NCI-H1436 treated with DMSO at 0.1 percent for 48 hours (cell line): ENCODE measurements at places on chromosomes 2 and 18.

GRCh38 chr2:20552847-20553246 is 98.1 kb downstream of the HS1BP3 start:
- DNase-seq, result no peak

DNA sequence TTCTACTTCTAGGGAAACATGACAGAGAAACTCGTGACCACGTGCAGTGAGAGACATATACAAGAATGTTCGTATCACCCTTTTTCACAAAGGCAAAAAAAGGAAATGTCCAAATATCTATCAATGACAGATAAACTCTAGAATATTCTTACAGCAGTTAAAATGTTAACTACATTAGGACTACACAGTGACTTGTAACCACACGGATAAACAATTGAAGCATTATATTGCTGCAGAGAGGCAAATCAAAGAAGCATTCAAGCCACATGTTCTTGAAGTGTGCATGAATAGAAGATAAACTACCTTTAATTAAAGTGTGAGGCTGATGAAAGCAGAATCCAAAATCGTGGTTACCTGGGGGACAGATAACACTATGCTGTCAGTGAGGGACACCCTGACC is 935.3 kb upstream of the KLHL29 start:
- DNase-seq, result no peak

GRCh38 chr18:48293954-48294898 is 115.0 kb downstream of the ZBTB7C start:
- peak; percentile 94 for DNase-seq

- DNase-seq, result no peak
These were observed 10.2 kb upstream of the TFCP2L1 start for GRCh38 chr2:121294881-121295840.

DNA sequence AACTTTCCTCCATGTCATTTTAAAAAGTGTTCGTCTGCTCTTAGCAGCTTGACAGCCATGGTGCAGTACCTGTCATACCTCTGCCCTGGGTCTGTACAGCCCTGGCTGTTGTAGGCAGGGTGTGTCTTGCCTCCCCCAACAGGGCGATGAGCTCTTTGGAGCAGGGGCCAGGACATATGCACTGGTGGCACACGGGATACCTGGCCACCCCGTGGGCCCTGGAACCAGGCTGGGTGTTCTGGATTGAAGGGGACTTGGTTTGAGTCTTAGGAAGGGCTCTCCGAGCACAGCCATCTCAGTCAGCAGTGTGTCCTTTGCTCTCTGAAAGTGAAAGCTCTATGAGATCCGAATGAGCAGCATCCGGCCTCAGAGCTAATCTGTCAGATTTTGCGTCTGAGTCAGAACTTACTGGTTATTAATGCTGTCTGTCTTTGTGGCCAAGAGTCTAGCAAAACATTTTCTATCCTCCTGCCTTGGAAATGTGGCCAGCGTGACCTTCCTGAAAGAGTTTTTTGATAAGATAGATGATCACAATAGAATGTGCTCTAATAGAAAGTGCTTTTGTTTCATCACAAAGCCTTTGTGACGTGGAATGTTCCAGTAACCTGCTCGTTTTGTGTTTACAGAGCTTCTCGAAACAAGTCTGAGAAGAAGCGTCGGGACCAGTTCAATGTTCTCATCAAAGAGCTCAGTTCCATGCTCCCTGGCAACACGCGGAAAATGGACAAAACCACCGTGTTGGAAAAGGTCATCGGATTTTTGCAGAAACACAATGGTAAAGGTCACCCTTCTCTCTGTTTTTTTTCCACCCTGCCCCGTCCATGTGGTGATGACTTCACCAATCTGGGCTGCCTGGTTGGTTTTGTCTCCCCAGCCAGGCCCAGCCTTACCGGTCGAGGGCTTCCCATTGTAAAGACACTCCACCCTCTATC is 77.3 kb upstream of the RPL31 start:
- no peak for DNase-seq

GRCh38 chr2:101803128-101803527 is 105.6 kb downstream of the MAP4K4 start:
- DNase-seq, result no peak

DNA sequence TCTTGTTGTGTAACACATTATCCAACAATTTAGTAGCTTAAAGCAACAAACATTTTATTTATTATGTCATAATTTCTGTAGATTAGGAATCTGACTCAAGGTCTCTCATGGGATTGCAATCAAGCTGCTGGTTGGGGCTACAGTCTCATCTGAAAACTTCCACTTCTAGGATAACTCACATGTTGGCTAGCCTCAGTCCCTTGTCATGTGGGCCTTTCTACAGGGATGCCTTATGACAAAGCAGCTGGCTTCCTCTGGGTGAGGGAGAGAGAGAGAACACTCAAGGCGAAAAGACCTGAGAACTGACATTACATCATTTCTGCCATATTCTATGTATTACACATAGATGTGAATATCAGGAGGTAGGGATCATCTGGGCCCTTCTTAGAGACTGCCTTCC is 317.9 kb upstream of the VRK2 start:
- no peak for DNase-seq

- no peak for DNase-seq
These were observed 142.1 kb upstream of the ARL4C start for GRCh38 chr2:234638966-234639365.

- DNase-seq, result no peak
These were observed 93.7 kb upstream of the DDX18 start for GRCh38 chr2:117720765-117721164.

GRCh38 chr2:55430211-55430975 is 10.7 kb upstream of the CCDC88A start:
- DNase-seq, result no peak

DNA sequence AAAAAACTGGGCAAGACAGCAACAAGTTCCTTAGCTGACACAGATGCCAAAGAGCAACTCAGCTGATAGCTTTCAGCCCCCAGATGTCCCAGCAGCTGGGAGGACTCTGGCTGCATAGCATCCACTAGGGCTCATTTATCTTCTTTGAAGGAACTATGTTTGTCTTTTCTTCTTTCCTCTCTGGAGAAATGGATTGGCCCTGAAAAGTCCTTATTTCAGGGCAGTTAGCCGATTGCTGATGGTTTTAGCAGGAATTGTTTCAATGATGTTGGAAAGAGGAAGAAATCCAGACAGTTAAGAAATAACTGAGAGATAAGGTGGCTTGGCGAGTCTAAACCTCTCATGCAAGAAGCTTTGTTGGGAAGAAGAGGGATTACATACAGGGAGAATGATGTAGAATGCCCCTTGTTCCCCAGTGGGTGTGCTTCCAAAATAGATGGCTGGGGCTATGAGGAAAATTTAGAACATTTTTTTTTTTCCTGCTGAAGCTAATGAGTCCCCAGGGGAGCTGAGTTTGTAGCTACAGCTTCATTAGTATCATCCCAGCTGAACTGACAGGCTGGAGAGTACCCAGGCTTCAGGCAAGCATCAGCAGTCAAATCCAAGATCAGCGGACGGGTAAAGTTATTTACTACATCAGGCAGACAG is 33.6 kb upstream of the SERPINE2 start:
- no peak for DNase-seq

DNA sequence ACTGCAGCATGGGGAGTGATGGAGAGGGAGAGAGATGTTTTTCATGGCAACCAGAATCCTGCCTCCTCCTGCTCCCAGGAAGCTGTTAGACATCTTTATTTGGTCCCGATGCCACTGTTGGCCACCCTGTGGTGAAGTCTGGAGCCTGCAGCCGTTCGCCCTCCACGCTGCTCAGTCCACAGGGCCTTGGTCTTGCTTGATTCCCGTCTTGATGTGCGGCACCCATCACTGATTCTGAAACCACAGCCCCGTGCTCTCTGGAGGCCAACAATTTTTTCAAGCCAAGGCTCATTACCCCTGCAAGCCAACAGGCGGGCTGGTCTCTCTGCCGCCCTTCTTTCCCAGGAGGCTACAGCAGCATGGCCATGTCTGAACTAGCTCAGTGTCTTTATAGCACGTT is 24.5 kb downstream of the SIGLEC15 start:
- DNase-seq, result no peak

DNA sequence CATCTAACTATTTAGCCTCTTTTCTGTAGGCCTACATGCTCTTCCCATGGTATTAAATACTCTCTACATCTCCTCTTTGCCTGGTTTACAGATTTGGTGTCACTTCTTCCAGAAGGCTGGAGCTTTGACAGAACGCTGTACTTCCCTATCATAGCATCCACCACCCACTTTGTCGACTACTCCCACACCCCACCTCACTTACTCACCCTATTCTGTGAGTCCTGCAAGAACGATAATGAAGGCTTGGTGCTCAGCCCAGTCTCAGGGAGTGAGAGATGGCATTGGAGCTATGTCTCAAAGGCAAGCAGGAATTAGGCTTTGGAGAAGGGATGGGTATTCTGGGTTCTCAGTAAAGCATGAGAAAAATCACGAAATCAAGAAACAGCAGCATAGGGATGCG is 20.3 kb upstream of the KDM3A start:
- DNase-seq, result no peak

DNA sequence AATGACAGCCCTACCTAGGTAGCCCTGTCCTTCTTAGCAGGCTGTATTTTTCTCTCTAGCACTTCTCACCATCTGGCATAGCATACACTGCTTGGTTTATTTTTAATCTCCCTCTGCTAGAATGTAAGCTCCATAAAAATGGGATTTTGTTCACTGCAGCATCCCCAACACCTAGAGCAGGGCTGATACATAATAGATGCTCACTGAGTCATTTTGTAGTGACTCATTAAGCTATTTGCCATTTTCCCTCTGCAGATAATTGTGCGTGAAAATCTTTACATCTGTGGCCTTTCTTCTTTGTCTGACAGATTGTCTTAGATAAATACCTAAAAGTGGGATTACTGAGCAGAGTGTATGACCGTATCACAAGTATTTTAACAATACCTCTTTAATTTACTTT is 82.5 kb downstream of the CERS6 start:
- no peak for DNase-seq

- DNase-seq, result no peak
These were observed 458.5 kb upstream of the ACVR2A start for GRCh38 chr2:147386284-147386683.

- no peak for DNase-seq
These were observed 198.4 kb upstream of the NT5C1B start for GRCh38 chr2:18787726-18788125.

- no peak for DNase-seq
These were observed 298.5 kb downstream of the PAX3 start for GRCh38 chr2:222000326-222000725.

- DNase-seq, result no peak
These were observed 63.6 kb downstream of the INSIG2 start for GRCh38 chr2:118151831-118152230.

- peak; percentile 93 for DNase-seq
These were observed 97.1 kb upstream of the SERTAD2 start for GRCh38 chr2:64750817-64751285.

DNA sequence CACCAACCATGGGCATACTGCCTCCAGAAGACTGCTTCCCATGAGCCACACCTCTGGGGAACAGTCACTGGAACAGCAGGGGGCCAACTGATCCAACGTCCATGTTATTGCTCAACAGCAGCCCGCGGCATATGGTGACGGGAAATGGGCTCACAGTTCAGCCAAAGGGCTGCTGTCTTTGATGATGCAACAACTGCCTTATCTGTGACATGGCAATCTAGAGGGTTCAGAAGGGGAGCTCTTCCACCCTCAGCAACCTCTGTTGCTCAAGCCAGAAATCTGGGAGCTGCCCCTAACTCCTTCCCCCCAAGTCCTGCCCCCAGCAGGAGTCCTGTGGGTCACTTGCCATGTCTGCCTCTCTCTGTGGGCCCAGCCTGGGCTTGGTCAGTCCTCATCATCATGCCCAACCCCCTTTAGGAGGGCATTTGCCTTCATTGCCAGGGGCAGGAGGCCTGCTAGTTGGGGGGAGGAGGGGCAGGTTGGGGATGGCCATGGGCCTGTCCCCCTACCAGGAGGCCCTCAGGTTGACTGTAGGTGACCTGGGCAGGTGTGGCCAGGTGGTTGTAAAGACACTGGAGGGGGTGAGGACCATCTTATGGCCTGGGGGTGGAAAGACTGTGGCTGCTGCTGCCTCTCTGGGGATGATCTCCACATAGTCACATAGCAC is 212.9 kb downstream of the CYP26B1 start:
- DNase-seq, result no peak

DNA sequence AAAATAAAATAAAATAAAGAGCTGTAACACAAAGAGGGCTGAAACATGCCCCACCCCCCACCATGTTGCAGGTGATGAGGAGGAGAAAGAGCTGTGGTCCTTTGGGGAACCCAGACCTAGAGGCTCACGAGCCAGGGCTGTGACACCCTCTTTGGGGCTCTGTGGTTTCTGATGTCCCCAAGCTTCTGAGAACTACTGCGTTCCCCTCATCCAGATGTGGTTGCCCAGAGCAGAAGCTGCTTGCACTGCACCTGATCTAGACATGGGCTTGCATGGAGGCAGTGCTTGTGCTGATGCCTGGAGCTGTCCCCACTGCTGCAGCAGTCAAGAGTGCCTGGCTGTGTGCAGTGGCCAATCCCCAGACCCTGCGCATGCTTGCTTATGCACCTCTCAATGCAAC is 687.9 kb upstream of the ACVR2A start:
- DNase-seq, result no peak

DNA sequence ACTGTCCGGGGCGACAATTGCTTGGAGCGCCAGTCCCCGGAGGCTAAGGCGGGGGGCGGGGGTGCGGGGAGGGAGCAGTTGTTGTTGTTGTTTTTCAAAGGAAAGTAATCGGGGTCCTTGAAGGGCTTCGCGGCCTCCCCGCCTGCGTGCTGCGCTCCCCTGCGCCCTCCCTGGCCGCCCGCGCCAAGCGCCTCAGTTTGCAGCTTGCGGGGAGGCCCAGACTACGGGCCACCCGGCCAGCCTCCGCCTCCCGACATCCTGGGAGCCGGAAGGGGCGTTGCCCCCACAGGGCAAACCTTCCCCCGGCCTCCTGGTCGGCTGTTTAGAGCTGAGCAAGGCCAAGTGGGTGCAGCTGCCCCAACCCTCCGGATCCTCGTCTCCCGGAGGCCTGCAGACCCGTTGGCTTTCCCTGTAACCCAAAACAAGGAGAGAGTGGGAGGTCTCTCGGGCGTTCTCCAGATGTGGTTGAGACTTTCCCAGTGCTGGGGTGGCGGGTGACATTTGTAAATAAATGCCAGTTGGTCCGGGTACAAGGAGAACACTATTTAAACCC is 3.7 kb upstream of the SIX3 start:
- DNase-seq, result no peak

GRCh38 chr2:10826026-10826425 is 13.4 kb upstream of the PDIA6 start:
- DNase-seq, result no peak

- DNase-seq, result no peak
These were observed 13.1 kb upstream of the MLPH start for GRCh38 chr2:237473878-237474441.

GRCh38 chr2:13638181-13638580 is 921.4 kb downstream of the TRIB2 start:
- no peak for DNase-seq

GRCh38 chr2:172449911-172450550 is 22.6 kb downstream of the ITGA6 start:
- no peak for DNase-seq
